ENCODE measurements at places on chromosomes 11 and 22. TPM values are rescaled to one million over a fixed set of nuclear protein-coding genes. Genes with fewer than 3 reads are reported as not detected.

GRCh38 chr22:38423512-38424503, 31.2 kb downstream of the KCNJ4 start:
- no peak for DNase-seq

DNA sequence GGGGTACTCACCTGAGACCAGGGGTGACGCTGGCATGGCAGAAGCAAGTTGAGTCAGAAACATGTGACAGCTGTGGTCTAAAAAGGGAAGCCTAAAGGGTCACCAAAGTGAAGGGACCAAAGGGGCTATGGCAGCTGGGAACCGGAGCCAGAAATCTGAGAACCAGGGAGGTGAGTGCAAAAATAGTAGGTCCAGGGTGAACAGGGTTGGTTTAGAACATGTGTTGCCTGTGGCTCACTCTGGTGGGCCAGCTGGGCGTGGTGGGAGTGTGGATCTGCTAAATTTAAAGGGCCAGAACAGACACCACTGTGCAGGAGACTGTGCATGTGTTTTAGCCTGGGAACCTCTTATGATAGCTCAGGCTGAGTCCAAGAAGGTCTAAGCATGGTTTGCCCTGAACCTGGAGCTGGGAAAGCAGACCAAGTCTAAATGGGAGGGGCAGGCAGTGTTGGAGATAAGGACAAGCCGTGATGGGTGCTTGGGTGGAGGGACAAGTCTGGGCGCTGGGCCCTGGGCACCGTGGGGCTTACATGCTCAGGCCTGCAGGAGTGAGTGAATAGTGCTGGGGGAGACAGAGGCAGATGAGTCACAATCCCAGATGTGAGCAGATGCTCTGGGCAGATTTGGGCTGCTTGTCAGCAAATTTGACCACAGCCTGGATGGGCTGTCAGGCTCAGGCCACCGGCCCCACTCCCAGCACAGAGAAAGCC, 41.4 kb upstream of the ZBED5 start:
- no peak for DNase-seq

- no peak for DNase-seq
Observed at GRCh38 chr11:128174465-128175291, 412.7 kb downstream of the ETS1 start.

DNA sequence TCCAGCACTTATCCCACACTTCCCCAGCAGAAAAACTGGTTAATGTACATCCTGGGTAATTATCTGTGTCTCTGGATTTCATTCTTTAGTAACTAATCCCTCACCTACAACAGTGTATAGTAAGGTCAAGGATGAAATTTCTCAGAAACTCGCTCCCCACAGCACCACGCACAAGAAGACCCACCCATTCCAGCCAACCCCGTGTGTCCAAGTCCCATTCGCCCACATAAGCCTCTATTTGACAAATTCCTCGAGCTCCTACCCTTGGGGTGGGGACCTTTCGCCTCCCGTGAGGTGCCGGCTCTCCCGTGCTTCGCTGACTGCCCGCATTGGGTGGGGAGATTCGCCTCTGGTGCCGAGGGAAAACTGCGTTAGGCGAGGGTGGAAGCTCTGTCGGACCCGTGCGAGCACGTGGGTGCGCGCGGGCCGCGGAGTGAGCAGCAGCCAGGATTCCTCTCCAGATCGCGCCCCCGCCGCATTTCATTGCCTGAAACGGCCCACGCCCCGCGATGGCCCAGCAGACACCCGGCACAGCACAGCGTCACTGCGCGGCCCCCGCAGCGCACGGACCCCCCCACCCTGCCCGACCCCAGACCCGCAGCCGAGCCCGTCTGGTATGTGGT, 866 bp downstream of the EXPH5 start:
- DNase-seq = peak; percentile 44

DNA sequence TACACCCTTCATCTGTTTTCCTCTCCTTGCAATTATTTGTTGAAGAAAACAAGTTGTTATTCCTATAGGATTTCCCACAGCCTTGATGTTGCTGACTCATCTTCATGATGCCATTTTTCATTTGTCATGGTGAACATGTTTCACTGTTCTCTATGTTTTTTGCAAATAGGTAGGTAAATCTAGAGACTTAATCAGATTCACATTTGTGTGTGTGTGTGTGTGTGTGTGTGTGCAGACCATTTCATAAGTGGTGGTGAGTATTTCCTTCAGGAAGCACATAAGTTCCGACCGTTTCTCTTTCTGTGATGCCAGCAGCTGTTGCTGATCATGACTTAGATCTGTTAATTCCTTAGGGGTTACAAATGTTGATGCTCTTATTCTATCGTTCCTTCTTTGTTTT, 80.3 kb upstream of the IZUMO1R start:
- DNase-seq = no peak

DNA sequence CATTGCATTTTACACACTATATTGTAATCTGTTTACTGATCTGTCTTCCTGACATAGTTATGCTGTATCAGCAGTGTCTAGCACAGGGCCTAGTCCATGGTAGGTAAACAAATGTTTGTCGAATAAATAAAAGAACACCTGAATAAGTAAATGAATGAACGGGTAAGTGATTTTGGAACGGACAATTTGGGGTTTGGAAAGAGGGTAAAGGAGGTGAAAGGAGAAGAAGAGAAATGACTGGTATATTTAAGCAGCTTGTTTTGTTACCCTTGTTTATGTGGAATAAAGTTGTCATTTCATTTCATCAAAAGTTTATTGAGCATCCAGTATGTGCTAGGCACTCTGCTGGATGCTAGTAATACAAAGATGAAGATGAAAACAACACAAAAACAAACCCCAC, at the start of gene HEPN1:
TSS of gene HEPN1 (plus strand) at position 301 of the 400 bp plus-strand sequence.
- DNase-seq = no peak

DNA sequence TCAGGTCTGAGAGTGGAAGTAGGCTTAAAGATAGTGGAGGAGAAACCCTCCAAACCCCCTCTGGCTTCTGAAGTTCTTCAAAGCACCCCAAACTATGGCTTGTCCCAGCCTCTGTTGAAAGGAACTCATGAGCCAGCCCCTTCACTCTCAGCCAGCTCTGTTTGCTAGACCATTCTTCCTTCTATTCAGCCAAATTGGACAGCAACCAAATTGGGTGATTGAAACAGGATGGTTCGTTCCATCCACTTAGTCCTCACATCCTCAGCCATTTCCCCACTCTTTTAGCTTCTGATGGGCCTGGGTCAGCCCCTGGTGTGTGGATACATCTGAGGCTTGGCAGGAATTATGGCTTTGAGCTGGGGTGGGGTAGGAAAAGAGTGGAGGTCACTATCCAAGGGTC, 4.5 kb downstream of the HTR3A start:
- no peak for DNase-seq

- no peak for DNase-seq
Observed at GRCh38 chr11:102830001-102830727, 13.2 kb downstream of the MMP3 start.

The CPT1B gene
- 13.1 TPM for total RNA-seq

GRCh38 chr11:8317159-8317558, 53.5 kb upstream of the LMO1 start:
- DNase-seq = no peak

GRCh38 chr11:72617080-72617762, 57.0 kb downstream of the PDE2A start:
- no peak for DNase-seq

GRCh38 chr22:40597526-40598430, 38.7 kb downstream of the MRTFA start:
- peak; percentile 38 for DNase-seq

DNA sequence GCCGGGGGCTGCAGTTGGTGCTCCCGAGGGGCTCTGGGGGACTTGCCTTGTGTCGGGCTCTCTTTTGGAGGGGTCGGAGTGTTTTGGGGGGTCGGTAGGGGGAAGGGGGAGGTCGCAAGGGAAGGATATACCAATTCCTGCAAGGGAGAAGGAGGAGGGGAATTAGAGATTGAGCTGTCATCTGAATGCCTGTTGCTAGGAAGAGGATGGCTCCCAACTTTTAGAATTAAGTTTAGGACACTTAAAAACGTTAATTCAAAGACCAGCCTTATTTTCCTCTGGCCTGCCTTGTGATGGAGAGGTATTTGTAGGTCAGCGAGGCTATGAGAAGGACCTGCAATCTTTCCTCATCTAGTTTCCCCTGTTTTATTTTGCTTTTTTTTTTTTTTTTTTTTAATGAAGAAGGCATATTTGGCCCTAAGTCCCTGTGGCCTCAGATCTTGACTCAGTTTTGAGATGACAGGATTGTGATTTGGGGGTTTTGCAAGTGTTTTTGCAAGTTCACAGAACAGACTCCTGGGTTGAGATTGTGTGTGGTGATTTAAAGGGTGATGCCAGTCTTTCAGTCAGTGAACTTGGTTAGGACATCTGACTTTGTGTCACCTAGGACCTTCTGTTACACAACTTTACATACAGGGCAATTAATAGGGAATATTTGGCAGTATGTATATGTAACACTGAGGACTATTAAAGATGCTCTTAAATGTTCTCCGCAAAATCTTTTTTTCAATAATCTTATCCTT, 672 bp downstream of the TMEM135 start:
- DNase-seq = peak; percentile 27

The DDX17 gene
- 333 TPM for total RNA-seq

DNA sequence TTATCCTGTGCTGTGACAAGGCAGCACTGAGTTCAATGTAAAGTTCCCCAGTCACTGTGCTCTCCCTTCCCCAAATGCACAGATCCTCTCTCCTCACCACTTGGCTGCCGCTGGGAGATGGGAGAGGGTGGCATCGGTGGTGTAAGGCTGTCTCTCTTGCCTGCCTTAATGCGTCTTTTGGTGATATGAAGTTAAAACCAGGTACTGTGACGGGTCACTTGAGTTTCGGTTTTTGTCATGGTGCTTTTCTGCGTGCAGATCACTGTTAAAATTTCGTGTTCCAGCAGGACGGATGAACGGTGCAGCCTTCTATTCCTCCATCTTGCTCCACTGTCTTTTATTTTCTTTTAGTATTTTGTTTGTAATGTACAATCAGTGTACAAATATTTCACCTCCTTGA, 18.6 kb downstream of the GLB1L2 start:
- no peak for DNase-seq

- DNase-seq = no peak
Observed at GRCh38 chr11:5258543-5259262, 4.1 kb upstream of the HBG2 start.

DNA sequence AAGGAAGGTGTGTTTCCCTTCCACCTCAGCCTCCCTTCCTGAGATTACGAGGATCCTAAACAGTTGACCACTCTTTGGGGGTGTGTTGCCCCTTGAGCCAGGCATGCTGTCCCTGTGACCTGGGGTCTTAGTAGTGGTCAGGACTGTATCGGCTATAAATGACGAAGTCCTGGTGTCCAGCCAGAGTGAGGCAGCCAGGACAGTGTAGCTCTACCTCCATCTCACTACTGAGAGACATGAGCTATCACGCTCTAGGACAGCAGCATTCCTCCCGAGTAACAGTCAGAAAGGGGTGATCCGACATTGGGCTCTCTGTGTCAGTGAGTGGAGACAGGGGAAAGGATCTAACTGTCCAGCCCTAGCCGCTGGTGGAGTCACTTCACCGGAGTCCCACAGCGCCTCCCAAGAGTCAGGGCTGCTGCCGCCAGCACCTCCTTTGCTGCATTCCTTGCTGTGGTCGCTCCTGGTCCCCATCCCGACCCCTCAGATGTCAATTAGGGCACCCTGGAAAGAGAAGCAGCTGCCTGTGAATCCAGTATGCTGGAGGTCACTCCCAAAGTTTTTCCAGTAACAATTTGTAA, 3.3 kb upstream of the B3GNT6 start:
- DNase-seq = no peak

DNA sequence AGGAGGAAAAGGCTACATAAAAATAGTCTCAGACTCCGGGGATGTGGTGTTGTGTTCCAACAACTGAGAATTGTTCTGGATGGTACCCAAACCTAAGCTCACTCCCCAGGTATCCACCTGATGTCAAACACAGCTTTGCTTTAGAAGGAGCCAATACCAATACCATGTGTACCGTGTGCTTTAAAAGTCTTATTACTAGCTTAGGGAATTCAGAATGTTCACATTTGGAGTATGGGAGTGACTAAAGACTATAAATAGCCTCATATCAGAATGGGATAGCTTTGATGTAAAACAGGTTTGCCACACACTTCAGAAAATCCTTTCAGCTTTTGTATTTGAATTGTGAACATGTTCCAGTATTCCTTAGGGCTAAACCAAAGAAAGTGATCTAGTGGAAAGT, 248.7 kb upstream of the ARHGAP42 start:
- DNase-seq = no peak

GRCh38 chr11:80727315-80727714, 1286.5 kb upstream of the TENM4 start:
- peak; percentile 44 for DNase-seq

- no peak for DNase-seq
Observed at GRCh38 chr11:47560426-47560825, 5.0 kb upstream of the PTPMT1 start.

DNA sequence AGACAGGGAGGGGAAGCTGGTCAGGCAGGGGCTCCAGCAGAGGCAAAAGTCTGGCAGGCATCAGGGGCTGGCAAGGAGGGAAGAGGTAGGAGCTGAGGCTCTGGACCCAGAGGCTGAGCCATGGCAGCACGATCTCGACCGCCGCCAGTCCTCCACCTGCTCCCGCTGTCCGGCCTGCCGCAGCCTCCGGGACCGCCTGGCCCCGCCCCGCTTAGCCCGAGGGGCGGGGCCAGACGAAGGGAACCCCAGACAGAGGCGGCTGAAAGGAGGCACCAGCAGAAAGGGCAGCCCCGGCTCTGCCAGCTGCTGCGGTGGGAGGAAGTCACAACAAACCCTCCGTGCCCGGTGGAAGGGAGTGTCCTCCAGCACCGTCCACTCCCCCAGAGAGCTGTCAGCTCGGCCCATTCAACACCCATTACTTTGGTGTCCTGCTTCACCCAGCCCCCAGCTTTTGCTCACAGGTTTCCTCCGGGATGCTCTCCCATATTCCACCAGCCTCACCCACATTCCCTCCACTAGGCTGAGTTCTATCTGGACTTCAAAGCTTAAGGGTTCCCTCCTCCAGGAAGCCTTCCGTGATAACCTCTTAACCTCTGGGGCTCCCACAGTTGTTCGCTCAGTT, at the start of gene MFNG:
TSS of gene MFNG (minus strand) at position 161 of the 622 bp plus-strand sequence. CDS start 207 bp downstream, outside the sequence.
- DNase-seq = peak; percentile 55

GRCh38 chr11:101436511-101437142, 147.2 kb downstream of the TRPC6 start:
- peak; percentile 77 for DNase-seq

- DNase-seq = peak; percentile 89
Observed at GRCh38 chr11:106493751-106494150, 416.3 kb downstream of the AASDHPPT start.

All from PC-3 (cell line).